ENCODE measurements at places on chromosomes 12 and 14.

DNA sequence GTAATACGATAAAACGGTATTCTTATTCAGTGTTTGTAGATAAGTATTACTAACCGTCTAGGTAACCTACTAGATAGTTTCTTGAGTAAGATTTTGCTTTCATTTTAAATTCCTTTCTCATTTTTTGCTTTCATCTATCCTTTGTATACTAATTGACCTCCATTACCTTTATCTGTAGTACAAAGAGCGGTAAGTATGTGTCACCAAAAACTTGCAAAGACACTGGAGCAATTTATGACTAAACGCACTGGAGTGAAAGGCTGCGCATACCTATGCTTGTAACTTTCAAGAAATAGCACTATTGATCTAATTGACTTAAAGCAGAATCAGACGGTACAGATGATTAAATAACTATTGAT, 1.7 kb downstream of the ARHGAP5 start:
- peaks cover 4% of the 10 kb centered on the region for H3K27me3 ChIP-seq
- H3K4me3 ChIP-seq, result peak overlapping the region; percentile 95
- H3K4me1 ChIP-seq, result peaks cover 36% of the 10 kb centered on the region
- peak overlapping the region; percentile 84 for H3K27ac ChIP-seq

- no peaks in the 10 kb centered on the region for H3K4me1 ChIP-seq
- H3K4me3 ChIP-seq, result no peak overlapping the region
- DNase-seq, result no peak
These were observed 68.5 kb downstream of the FBXL14 start for GRCh38 chr12:1525858-1526257.

DNA sequence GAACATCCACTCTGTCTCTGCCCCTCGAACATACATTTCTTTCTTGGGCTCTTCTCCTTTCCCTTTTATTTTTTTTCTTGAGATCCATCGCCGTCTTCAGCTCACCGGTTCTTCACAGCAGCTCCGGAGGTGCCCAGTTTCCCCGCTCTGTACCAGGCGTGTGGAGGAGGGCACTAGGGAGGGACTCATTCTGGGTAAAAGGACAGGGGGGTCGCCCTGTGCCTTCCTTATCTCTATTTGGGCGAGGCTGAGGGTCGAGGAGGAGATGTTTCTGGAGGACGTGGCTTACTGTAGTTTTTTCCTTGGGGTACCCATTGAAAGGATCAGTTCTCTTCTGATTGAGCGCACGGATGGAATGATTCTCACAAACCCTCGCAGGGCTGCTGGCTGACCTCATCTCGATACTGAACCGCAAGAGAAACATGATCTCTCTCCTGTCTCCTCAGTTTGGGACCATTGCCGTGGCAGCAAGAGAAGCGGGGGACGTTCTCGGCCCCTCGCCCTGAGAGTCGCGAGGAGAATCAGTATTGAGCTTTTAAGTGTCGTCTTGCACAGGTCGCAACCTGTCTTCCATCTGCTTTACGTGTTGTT, 386 bp downstream of the LIN52 start:
- peaks cover 29% of the 10 kb centered on the region for H3K4me1 ChIP-seq
- peak overlapping the region; percentile 74 for H3K4me3 ChIP-seq
- no peaks in the 10 kb centered on the region for H3K36me3 ChIP-seq
- no peak for DNase-seq

DNA sequence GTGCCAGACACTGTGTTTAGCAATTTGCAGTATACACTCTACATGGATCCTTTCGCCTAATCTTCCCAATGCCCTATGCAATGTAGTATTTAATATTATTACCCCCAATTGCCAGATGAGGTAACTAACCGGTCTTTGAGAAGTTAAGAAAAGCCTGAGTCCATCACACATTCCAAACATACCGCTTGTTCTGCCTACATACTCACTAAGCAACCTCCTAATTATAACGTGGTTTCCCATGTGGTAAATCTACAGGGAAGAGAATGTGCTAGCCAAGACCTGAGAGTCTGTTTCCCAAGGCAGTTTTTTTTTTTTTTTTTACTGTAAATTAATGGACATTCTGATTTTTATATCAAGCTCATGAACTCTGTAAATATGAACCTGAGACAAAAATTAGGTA, 37.2 kb downstream of the ATP2B1 start:
- H3K27me3 ChIP-seq, result no peaks in the 10 kb centered on the region
- H3K4me3 ChIP-seq, result no peak overlapping the region
- no peaks in the 10 kb centered on the region for H3K36me3 ChIP-seq
- DNase-seq, result no peak
- H3K4me1 ChIP-seq, result no peaks in the 10 kb centered on the region

GRCh38 chr14:89399594-89400068, 17.4 kb downstream of the FOXN3 start:
- H3K36me3 ChIP-seq, result peaks cover 40% of the 10 kb centered on the region
- H3K4me1 ChIP-seq, result peaks cover 23% of the 10 kb centered on the region
- no peaks in the 10 kb centered on the region for H3K27me3 ChIP-seq
- DNase-seq, result no peak

DNA sequence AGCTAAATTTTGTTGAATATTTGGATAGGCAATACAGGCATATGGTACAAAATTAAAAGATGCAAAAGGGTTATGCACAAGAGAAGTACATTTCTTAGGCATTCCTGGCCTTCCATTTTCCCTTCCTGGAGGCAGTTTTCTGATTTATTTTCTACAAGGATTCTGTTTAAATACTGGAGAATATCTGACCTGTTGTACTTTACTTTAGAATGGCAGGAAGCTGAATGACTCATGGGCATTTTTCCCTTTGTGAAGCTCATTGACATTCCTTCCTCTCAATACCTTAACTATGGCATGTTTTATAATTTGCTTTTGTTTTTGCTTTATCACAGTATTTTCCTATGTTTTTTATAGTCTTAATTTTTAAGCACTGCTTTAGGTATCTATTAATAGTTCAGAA, 62.7 kb downstream of the RCOR1 start:
- H3K4me1 ChIP-seq, result no peaks in the 10 kb centered on the region
- no peaks in the 10 kb centered on the region for H3K27me3 ChIP-seq
- DNase-seq, result no peak
- no peaks in the 10 kb centered on the region for H3K36me3 ChIP-seq

- no peaks in the 10 kb centered on the region for H3K4me1 ChIP-seq
- H3K4me3 ChIP-seq, result no peak overlapping the region
- DNase-seq, result no peak
- no peaks in the 10 kb centered on the region for H3K36me3 ChIP-seq
These were observed 36.2 kb upstream of the SOCS2 start for GRCh38 chr12:93536111-93536765.

DNA sequence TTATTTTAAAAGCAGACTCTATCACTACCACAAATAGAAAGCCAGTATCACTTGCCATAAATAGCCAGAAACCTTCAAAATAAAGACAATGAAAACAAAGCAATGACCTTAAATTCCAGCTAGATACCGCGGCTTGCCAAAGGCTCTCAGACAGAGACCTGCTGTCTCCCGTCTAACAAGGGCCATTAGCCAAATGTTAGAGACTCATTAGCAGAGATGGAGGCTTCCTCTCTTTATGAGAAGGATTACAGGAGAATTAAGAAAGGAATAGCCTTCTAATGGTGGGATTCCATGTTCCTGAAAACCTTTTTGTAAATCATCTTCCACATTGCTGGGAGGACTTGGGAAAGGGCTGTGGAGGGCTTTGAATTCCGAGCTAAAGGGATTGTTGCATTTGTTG, 206.7 kb downstream of the AACS start:
- no peak for DNase-seq
- no peaks in the 10 kb centered on the region for H3K4me1 ChIP-seq
- no peak overlapping the region for H3K27ac ChIP-seq
- H3K27me3 ChIP-seq, result no peaks in the 10 kb centered on the region
- H3K4me3 ChIP-seq, result no peak overlapping the region

Measured in DND-41 (cell line).